ENCODE measurements at places on chromosomes 6 and 20. TPM values are rescaled to one million over a fixed set of nuclear protein-coding genes. Genes with fewer than 3 reads are reported as not detected.

DNA sequence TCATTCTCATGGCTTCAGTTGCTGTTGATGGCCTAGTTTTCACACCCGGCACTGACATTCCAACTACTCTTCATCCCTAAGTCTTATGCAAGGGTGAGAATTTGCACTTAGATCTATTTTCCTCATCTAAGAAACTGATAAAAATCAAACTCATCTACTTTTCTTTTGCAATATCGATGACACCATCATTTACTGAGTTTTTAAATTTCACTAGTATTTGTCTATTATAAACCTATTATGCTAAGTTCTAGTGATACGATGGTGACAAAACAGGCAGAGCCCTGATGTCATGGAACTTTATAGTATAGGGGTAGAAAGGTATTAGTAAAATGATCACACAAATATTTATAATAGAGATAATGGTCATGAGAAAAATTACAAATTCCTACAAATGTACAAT lies 167.9 kb upstream of the CITED2 start:
- no peak for DNase-seq

GRCh38 chr6:6284221-6284966 lies 36.1 kb downstream of the F13A1 start:
- DNase-seq = no peak

GRCh38 chr6:164665328-164665727 lies 644.1 kb downstream of the C6orf118 start:
- DNase-seq = no peak

- DNase-seq = no peak
Observed at GRCh38 chr6:98044151-98044561, 761.1 kb upstream of the MMS22L start.

DNA sequence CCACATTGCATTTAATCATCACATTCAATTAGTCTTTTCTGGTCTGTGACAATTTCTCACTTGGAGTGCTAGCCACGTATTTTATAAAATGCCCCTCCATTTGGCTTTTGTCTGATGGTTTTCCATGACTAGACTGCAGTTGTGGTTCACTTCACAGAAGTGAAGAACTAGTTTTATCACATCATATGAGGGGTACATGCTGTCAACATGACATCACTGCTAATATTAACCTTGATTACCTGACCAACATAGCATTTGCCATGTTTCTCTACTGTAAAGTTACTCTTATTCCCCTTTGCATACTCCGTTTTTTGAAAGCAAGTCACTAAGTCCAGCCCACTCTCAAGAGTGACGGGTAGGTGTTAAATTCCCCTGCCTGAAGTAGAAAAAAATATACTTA lies 48.0 kb upstream of the COL10A1 start:
- DNase-seq = no peak

DNA sequence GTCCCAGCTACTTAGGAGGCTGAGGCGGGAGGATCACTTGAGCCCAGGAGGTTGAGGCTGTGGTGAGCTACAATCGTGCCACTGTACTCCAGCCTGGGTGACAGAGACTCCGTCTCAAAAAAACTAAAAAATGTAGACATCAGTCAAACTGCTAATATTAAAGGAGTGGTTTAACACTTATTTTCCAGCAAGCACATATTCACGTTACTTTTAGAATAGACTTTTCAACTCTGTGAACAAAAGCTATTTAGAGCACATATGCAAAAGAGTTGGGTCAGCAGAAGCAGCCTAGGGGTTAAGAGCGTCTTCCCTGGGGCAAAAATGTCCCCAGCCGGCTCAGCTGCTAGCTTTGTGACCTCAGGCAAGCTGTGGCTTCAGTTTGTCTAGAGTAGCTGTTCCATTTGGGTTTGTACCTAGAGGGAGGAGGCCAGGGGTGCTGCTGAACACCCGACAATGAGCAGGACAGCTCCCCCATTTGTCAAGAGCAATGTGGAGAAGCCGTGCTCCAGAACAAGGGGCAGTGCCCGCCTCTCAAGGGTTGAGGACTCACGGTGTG lies 62.5 kb upstream of the PTGIS start:
- DNase-seq = no peak

- DNase-seq = no peak
Observed at GRCh38 chr6:7257521-7258230, 55.3 kb downstream of the SSR1 start.

DNA sequence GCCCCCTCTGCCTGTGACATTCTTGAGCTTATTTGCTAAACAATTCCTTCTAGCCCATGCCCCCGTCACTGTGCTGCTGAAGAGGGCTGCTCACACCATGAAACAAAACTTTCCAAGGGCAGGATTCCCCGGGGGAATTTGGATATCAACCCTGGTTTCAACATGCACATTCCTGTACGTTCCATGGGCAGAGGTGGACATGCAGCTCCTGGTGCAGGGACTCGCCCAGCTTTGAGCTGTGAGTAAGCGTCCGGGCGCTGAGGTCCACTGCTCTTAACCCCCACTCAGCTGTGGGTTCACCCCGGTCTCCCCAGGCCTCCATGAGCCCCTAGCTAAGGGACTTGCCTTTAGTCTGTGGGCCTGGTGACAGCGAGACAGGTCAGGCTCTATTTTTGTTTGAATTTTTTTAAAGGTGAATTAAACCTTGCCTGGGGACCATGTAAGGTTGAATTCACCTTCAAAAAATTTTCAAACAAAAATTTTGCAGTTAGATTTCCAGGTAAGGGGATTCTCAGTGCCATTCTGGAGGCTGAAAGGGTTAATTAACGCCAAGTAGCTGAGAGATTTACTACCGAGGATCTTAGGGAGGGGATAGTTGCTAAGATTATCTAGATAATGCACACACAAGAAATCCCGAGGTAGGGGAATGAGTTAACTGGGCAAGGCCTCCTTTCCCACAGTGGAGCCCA lies 70.3 kb upstream of the SLC22A23 start:
- DNase-seq = no peak

- DNase-seq = peak; percentile 81
Observed at GRCh38 chr6:31270788-31271640, 878 bp downstream of the HLA-C start.

DNA sequence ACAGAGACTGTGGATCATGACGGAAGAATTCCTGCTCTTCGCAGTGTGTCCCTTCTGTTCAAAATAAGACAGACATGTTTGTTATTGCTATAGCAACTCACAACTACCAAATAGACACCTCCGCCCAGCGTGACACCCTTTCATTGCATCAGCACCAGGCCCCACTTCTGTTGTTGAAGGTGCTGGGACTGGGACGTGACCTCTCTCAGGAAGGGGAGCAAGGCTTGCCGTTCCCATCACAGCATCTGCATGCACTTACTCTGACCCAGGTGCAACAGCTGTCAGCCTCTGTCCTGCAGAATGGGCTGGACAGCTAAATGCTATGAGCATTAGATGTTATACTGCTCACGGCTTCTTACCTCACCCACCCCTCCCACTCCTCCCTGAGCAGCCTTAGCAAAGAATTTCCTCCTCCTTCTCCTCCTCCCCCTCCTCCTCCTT lies 94.1 kb downstream of the DACT2 start:
- DNase-seq = peak; percentile 69

GRCh38 chr6:104349191-104349590 lies 510.5 kb downstream of the HACE1 start:
- DNase-seq = no peak

DNA sequence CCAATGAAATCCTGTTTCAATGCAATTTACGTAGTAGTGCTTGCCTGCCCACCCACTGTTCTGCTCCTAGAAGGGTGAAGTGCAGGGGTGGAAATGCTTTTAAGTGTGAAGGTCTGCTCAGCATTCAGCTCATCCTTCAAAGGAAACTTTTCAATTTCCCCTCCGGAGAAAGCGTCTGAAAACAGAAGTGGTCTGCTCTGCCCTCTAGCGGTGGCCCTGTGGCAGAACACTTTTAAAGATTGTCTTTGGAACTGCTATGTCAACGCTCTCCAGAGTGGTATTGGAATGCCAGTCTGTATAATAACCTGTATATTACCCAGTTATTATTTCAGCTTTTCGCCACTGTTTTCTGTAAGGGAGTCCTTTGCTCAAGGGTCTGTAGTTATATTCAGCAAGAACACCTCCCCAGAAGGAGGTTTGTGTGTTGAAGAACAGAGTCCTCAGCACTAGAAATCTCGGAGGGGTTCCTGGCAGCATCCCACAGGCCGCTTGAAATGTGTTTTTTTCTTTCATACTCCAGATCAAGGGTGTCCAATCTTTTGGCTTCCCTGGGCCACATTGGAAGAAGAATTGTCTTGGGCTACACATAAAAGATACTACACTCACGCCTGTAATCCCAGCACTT lies 63.1 kb upstream of the KLHL31 start:
- DNase-seq = peak; percentile 61

DNA sequence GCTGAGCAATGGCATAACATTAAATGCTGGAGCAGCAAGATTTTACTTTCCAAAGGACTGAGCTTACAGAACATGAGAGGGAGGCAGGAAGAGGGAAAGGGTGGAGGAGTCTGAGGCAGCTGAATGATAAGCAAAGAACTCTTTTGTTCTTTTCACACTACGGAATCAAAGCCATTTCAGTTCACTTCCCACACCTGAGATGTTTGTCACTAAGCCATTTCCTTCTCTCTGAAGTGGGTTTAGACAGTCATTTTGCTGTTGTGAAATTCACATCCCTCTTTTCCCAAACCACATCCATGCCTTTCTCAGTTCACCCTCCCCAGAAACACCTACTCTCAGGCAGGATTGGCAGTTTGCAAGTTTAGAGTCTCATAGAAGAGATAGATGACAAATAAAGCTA lies 267.9 kb downstream of the ADGRG6 start:
- DNase-seq = peak; percentile 49

DNA sequence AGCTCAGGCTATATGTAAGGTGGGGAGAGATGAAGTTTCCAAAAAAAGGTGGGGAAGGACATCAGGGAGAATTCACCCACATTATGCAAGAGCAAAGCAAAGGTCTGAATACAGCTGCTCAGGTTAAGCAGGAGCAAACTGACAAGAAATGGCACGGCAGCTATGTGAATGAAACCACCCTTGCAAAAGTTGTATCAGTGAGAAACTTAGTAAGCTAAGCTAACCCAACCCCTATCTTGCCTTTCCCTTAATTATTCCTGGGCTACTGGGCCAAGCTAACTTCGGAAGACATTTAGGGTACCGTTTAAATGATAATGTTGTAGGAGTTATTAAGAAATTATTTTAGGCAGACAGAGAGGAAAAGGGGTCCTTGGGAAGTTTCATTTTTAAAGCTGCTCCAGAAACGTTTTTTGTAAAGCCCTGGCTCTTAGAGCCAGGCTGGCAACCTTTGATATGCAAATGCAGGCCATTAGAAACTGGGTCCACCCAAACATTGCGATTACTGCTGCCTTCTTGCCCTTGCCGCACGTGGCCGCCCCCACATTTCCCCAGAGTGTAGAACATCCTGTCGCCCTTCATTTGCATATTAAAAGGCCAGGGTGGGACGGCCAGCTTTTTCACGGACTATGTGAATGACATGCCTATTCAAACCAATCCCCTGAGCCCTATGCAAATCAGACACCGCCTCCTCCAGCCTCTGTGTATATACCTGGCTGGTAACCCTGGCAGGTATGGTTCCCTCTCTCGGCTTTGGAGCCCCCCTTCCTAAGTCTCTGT lies 60.5 kb upstream of the SAMD5 start:
- peak; percentile 56 for DNase-seq

- DNase-seq = peak; percentile 69
Observed at GRCh38 chr6:56510984-56511531, 131.6 kb downstream of the DST start.

DNA sequence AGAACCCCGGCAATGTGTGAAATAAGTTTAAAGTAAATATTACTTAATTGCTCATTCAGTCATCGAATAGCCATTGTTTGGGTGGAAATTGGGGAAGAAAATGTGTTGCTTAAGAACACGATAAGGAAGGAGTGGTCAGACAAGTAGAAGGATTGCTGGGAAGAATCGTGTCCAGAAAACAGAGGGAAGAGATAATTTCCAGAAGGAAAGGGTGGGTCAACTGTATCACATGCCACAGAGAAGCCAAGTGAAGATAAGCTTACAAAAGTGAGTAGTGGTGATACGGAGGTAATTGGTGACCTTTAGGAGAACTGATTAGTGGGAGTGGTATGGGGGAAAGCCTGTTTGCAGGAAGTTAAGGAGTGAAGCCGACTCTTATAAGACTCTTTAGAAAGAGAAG lies 306.2 kb downstream of the SOX4 start:
- DNase-seq = no peak

DNA sequence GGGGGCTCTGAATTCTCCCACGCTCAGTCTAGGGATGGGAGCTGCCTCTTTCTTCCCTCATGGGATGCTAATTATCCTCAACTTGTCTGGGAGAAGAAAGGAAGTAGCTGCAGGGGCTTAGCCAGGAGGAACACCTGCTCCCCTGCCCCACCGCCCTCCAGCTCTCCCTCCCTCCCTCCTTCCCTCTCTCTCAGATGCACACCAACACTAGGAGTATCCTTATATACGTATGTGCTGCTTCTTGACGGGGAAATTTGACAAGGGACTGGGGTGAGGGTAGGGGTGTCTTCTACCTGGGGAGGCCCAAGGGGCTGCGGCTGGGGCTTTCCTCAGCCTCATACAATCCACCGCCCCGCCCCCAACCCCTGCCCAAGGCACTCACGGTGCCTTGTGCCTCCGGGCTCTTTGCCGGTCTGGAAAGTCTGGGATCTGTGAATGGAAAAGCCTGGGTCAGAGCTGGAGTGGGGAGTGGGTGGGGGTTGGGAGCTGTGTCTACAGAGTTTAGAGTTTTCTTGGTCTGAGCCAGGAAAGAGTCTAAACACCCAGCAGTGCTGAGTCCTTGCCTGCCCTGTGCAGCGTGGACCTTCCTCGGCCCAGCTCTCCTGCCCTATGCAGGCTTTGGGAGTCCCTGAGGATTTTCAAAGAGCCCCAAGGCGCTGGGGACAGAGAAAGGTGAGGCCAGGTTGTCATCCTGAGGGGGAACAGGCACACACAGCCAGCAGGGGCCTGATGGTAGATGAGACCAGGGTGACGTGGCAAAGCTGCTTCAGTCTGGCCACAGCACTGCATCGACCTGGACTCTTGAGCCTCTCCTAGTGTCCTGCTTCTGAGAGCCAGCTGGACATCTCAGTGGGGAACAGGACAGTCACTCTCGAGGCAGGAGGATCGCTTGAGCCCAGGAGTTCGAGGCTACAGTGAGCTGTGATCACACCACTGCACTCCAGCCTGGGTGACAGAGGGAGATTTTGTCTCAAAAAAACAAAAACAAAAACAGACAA lies 29.3 kb upstream of the EMILIN3 start:
- DNase-seq = no peak

- DNase-seq = peak; percentile 38
Observed at GRCh38 chr6:158867381-158868121, 48.4 kb upstream of the EZR start.

- peak; percentile 89 for DNase-seq
Observed at GRCh38 chr20:62365814-62366369, 1.2 kb downstream of the LAMA5 start.

- DNase-seq = no peak
Observed at GRCh38 chr20:63099456-63100173, 92.9 kb upstream of the BHLHE23 start.

Gene SPATA2
- 8.8 TPM for total RNA-seq

Gene PLN
- total RNA-seq = 23.3 TPM

Gene LKAAEAR1
- total RNA-seq = not detected

Gene LINC00237
- total RNA-seq = not detected

Gene MICB
- total RNA-seq = 0.29 TPM
